ENCODE measurements at places on chromosomes 7 and 10. TPM values are rescaled to one million over a fixed set of nuclear protein-coding genes. Genes with fewer than 3 reads are reported as not detected.

ASB10 gene
- total RNA-seq: not detected

A1CF gene
- total RNA-seq: not detected

GNAT3 gene
- total RNA-seq: not detected

SLC26A3 gene
- total RNA-seq: not detected

DNAJC30 gene
- 0.72 TPM for total RNA-seq

SCIN gene
- 5.3 TPM for total RNA-seq

CYP51A1 gene
- total RNA-seq: 402 TPM

PVRIG gene
- not detected for total RNA-seq

SAP25 gene
- total RNA-seq: not detected

PTPRZ1 gene
- 7.2 TPM for total RNA-seq

TMEM140 gene
- not detected for total RNA-seq

Data from tracheal epithelial cell (primary cell).